ENCODE measurements at places on chromosomes 11 and 22.

DNA sequence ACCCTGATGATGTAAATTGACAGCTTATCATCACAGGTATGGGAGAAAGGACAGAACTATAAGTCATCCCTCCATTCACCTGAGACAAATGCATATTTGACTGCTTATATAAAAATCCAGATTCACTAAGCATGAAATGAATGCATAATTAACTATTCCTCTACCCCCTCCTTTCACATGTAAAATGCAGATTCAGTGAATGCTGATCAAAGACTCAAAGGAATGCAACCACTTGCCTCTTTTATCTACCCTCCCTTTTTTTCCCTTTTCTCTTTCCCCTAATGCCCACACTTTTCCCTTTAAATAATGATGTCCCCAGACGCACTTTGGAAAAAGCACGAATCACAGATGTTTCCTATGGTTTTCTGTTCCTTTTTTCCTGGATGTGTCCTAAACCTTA is 4.5 kb upstream of the PLAAT4 start:
- no peak for DNase-seq

DNA sequence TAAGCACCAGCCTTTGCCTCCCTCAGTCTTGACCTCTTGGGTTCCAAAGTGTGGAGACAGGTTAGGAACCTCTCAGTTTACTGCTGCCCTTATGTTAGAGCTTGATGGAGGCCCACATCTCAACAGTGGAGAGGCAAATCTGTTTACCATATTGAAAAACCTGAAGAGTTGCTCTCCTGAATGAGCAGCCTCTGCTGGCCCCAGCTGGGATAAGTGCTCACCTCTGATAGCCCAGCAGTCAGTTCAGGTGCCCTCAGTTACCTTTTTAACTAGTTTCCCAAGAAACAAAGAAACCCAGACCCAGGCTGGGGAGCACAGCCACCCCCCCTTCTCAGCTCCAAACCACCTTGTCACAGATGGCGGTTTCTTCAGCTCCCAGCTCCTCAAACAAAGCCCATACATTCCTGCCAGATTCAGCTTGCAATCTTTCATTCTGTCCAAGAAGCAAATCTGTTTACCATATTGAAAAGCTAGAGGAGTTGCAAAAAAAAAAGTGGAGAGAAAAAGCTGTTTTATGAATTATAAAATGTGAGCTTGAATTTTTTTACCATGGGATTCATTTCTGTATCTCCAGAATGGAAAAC is 57.2 kb downstream of the PPFIBP2 start:
- peak; percentile 63 for DNase-seq

DNA sequence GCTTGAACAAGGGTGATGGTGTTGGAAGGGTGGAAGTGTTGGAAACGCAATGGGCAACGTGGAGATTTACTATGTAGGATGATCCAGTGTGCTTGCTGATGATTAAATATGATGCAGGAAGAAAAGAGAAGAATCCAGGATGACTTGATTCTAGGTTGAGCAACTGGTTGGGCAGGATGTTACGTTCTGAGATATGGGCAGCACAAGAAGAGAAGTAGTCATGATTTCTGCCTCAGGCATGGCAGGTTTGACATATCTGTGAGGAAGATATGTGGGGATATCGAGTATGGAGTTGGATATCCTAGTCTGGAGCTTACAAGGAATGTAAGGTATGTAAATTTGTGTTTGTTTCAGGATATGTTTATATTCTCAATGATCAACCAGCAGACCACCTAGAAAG is 1.9 kb downstream of the OR52K1 start:
- no peak for DNase-seq

GRCh38 chr11:127472505-127472904 is 471.9 kb upstream of the KIRREL3 start:
- no peak for DNase-seq

DNA sequence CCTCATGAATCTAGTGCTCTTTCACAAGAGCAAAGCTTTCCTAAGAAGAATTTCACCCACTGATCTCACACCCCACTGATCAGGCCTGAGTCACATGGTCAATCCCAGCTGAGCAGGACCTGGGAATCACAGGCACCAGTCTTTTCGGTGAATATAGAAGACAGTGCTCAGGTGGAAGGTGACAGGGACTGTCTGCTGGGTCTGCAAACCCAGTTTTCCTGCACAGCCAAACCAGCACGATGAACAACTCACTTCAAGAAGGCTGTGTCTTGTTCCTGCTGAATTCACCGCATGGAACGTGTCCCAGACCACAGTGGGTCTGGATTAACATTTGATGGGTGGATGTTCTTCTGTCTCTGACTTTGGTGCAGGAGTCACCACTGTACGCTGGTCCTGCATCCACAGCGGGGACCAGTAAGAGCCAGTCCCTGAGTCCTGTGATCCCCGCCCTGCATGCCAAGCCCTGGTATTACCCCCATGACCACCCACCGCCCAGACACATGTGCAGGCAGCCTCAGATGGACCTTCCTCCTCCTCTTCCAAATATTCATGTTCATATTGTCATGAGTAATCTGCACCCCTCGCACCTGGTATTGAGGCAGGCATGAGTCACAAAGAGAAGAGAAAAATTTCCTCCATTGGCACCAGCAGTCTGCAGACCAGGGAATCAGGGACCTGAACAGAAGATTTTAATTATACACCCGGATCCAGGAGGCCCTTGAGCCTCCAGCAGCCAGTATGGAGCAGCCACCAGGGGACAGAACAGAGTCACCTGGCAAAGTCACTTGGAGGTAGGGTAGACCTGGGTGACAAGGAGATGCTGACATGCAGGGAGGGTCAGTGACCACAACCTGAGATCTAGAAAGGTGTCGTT is 8.6 kb upstream of the IGLL5 start:
- no peak for DNase-seq

GRCh38 chr22:49306632-49307480 is 520.8 kb downstream of the BRD1 start:
- DNase-seq: no peak

- no peak for DNase-seq
These were observed 16.2 kb upstream of the MUC5B start for GRCh38 chr11:1206391-1207271.

DNA sequence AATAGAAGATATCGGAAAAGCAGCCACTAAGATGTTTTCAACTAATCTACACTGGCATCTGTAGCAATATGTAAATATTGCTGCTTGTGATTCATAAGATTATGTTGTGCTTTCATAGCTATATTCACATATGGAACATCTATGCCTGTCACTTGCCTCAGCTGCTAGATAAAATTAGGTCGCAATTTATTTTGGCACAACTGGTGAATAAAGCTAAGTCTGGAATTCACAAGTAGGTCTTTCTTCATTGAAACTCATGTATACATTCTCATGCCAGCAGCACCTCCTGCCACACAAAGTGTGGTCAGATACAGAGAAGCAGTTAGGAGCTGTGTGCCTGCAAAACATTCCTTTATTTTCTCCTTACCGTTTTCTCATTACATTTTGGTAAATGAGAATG is 543.3 kb upstream of the CHORDC1 start:
- DNase-seq: no peak

DNA sequence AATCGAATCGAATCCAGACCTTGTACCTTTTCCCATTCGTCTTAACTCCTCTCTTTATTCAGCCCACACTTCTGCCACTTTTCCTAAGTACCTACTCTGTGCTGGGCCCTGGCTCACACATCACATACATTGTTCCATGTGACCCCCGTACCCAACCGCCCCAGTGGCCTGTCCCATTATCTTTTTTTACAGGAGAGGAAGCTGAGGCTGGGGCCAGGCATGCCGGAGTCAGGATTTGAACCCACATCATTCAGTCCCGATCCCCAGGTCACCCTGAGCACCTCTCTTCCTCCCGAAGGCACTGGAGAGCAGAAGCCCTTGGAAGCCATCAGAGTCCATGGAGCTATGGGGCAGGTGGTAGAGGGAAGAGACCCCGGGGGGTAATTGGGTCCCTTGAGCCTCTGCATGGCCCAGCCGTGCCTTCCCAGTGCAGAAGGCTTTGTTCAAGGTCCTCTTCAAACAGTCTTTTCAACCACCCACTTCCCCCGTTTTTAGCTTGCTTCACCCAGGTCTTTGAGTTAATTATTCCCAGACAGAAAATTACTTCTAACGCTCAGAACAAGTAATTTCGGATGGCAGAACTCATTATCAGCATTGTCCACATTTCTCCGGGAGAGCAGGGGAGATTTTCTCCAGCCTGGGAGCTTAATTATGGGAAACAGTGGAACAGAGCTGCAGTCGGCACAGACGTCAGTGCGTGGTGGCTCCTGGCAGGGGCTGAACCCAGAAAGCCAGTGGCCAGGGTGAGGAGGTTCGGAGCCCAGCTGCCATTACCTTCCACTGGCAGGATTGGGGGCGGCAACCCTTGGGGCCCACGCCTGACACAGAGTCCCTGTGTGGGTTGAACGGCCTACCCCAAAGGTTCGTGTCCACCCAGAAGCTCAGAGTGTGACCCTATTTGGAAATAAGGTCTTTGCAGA is 82.4 kb upstream of the RTL6 start:
- DNase-seq: no peak

DNA sequence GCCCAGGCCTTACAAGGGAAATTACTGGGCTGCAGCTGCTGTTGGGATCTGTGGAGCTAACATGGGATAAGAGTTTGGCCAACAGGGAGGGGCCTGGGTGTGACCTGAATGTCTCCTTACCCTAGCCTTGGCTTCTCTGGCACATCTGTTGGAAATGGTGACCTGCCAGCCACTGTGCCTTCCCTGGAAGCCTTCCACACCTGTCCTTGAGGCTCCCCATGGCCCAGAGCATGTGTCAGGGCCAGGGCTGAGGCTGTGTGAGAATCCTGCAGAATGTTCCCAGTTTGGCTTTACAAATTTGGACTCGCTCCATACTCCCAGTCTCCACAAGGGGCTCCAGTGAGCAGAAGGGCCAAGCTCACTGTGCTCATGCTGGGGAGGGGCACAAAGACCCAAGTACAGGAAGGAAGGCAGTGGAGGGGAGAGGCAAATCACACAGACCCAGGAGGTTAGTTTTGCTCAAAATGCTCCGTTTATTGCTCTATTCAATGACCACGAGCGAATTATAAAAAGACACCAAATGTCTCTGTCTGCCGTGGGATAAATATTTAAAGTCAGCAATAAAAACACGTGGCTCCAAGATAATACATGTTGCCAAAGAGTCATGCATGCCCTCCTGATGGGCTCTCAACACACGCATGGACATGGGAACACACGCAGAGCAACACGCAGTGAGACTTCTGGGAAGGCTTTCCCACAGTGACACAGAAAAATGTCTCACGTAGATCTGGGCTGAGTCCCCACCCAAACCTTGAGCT is 1.7 kb upstream of the IGSF22 start:
- no peak for DNase-seq

DNA sequence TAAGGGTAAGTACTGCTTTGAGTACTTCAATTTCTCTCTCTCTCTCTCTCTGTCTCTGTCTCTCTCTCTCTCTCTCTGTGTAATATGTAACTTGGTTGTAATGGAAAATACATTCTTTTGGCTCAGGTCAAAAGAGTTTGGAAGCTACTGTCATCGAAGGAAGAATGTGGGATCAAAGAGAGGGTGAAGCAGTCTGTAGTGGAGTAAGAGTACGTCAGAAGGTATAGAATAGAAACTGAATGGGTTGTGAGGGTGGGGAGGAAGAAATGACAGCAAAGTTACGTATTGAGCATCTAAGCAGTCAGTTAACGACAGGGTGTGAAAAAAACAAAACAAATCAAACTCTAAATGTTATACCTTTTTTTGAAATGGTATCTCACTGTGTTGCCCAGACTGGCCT is 10.0 kb downstream of the NCAM1 start:
- no peak for DNase-seq

GRCh38 chr11:36878737-36879136 is 280.7 kb upstream of the RAG2 start:
- no peak for DNase-seq

GRCh38 chr11:60905551-60906113 is 753 bp downstream of the PRPF19 start:
- DNase-seq: peak; percentile 54

DNA sequence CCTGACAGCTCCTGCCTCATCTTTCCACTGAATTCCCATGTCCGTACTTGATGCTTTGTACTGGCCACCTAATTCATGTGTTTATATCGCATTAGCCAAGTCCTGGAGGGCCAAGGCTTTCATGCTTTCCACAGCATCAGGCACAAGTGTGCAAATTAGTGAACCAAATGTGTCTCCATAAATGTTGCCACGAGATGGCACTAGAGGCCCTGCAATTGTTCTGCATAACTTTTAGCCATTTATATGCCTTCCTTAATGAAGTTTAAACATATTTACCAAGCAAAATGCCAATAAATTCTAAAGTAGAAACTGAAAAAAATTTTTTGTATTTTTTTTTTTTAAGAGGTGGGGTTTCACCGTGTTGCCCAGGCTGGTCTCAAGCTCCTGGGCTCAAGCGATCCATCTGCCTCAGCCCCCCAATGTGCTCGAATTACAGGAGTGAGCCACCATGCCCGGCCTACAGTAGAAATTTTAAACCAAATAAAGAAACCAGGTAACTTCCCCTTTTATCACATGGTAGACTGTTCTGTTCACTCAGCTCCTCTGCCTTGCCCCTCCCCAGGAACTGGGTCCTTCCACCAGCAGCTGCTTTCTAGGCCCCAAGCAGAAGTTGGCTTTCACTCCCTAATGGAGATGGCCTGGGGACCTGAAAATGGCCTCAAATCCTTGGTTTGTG is 20.8 kb upstream of the IL18BP start:
- peak; percentile 56 for DNase-seq

GRCh38 chr11:132171031-132171430 is 800.6 kb downstream of the NTM start:
- DNase-seq: no peak

- DNase-seq: no peak
These were observed 1079.4 kb downstream of the BRD1 start for GRCh38 chr22:48748113-48748859.

GRCh38 chr11:117973503-117973860 is 12.7 kb upstream of the IL10RA start:
- DNase-seq: no peak

GRCh38 chr22:17077255-17077654 is 7.5 kb upstream of the IL17RA start:
- no peak for DNase-seq

DNA sequence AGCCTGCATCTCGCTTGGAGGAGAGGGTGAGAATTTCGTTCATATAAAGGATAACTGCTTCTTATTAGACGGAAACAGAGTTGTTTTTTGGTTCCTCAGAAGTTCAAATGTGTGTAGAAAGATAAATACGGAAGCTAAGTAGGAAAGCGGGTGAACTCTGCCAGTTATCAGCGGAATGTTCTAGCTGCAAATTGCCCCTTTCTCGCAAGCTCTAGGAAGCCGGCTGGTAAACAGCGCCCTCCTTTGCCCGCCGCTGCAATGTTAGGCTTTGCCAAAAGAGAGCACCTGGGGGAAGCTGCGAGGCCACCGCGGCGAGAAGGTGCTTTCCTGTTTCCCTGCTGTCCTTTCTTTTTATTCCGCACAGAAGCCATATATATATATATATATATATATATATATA is 67.0 kb downstream of the IGLL5 start:
- DNase-seq: peak; percentile 18
